ENCODE measurements at places on chromosomes 4 and X. TPM values are rescaled to one million over a fixed set of nuclear protein-coding genes. Genes with fewer than 3 reads are reported as not detected.
A peak's percentile ranks its signal among the peaks of the same experiment; 100 is the strongest.

- no peak overlapping the region for H3K4me3 ChIP-seq
- H3K4me1 ChIP-seq = no peaks in the 10 kb centered on the region
- no peaks in the 10 kb centered on the region for H3K27me3 ChIP-seq
- no peaks in the 10 kb centered on the region for H3K36me3 ChIP-seq
These were observed 56.7 kb upstream of the RASSF6 start for GRCh38 chr4:73676861-73677323.

DNA sequence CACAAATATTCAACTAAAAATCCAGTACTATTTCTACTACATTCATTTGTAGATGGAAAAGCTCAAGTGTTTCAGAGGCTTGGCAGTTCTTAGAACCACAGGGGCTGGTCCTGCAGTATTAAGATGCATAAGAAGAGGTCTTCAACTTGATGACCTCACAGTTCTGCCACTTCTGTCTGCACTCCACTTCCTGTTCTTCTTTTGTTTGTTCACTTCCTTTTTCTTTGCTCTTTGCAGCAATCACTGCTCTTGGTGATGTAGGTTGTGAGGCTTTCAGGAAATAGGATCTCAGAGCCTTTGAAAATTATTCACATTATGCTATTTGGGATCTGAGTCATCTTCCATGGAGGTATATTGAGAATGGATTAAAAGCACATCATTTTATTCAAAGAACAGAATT is 602.0 kb upstream of the CPEB2 start:
- H3K4me3 ChIP-seq = no peak overlapping the region
- no peaks in the 10 kb centered on the region for H3K27me3 ChIP-seq
- no peaks in the 10 kb centered on the region for H3K36me3 ChIP-seq
- DNase-seq = no peak
- H3K27ac ChIP-seq = no peak overlapping the region

DNA sequence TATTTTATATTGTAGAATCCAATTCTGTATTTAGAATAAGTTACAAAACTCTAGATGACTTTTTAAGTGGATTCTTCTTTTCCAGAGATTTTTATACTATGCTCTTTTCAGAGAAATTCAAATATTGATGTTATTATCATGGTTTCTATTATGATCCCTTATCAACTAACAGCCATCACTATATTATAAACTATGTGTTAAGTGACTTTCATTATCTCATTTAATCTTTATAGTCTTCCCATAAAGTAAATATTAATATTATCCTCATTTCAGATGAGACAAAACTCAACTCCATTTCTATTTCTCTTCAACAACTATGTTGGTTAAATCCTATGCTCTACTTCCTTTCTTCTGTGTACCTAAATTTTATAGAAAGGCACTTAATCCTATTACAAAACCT is 132.6 kb downstream of the ANKRD50 start:
- H3K27me3 ChIP-seq = no peaks in the 10 kb centered on the region
- no peaks in the 10 kb centered on the region for H3K4me1 ChIP-seq
- DNase-seq = no peak
- H3K27ac ChIP-seq = no peak overlapping the region
- no peak overlapping the region for H3K4me3 ChIP-seq

DNA sequence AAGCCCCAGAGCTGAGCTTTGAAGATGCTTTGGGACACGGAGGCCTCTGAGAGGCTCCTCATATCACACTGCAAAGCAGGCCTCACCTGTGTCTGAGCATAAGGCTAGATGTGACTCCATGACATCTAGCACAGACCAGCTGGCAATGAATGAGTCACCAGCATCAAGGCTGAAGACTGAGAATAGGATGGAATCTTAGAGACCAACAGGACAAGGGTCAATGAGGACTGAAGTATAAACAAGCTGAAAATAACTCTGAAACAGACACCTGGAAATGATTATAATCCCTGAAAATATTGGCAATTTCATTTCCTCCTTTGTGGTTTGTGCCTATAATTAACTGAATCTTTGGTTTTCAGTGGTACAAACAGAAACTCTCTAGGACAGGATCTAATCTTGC is 87.1 kb upstream of the PRPS1 start:
- no peaks in the 10 kb centered on the region for H3K27me3 ChIP-seq
- H3K27ac ChIP-seq = no peak overlapping the region
- no peak overlapping the region for H3K4me3 ChIP-seq
- no peaks in the 10 kb centered on the region for H3K36me3 ChIP-seq

DNA sequence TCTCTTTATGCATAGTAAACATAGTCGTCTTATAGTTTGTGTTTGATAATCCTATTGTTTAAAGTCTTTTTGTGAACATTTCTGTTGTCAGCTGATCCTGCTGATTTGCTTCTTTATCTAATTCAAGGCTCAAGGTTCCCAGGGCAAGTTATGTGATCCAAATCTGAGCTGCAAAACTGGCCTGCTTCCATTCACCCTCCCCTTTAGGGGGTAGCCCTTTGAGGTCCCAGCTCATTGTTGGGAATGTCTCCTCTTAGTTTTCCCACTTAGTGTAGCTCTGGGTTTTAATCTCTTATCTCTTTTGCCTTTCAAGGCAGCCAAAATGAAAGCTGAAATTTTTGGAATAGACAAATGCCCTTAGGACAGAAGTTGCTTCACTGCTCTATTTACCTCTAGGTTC is 40.2 kb upstream of the MAGED1 start:
- H3K27me3 ChIP-seq = no peaks in the 10 kb centered on the region
- no peak overlapping the region for H3K4me3 ChIP-seq
- DNase-seq = no peak
- H3K27ac ChIP-seq = no peak overlapping the region

GRCh38 chr4:165124488-165124887 is 11.8 kb upstream of the TMEM192 start:
- no peaks in the 10 kb centered on the region for H3K36me3 ChIP-seq
- H3K27ac ChIP-seq = no peak overlapping the region
- H3K4me3 ChIP-seq = no peak overlapping the region
- no peaks in the 10 kb centered on the region for H3K4me1 ChIP-seq
- H3K27me3 ChIP-seq = peaks cover 10% of the 10 kb centered on the region

DNA sequence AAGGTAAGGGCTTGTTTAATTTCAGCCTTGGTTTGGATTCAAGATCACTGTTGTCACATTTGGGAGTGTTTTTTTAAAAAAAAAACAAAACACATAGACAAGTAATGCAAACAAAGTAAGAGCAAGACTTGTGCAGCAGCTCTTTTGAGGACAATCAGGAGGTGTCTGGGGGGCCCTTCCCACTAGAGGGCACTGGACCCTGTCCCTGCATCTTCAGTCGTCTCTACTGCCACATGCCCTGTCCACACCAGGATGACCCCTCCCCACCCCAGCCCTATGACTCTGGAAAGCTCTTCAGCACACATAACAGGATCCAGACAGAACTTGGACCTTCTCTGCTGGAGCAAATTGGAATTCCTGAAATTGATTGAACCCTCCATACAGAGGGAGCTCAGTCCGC is 71.0 kb downstream of the USP46 start:
- no peak for DNase-seq
- no peak overlapping the region for H3K27ac ChIP-seq
- H3K4me3 ChIP-seq = no peak overlapping the region
- H3K4me1 ChIP-seq = peaks cover 2% of the 10 kb centered on the region

GRCh38 chr4:188452097-188452496 is 312.9 kb downstream of the TRIML1 start:
- H3K36me3 ChIP-seq = no peaks in the 10 kb centered on the region
- H3K27me3 ChIP-seq = no peaks in the 10 kb centered on the region
- no peak overlapping the region for H3K27ac ChIP-seq
- DNase-seq = no peak

DNA sequence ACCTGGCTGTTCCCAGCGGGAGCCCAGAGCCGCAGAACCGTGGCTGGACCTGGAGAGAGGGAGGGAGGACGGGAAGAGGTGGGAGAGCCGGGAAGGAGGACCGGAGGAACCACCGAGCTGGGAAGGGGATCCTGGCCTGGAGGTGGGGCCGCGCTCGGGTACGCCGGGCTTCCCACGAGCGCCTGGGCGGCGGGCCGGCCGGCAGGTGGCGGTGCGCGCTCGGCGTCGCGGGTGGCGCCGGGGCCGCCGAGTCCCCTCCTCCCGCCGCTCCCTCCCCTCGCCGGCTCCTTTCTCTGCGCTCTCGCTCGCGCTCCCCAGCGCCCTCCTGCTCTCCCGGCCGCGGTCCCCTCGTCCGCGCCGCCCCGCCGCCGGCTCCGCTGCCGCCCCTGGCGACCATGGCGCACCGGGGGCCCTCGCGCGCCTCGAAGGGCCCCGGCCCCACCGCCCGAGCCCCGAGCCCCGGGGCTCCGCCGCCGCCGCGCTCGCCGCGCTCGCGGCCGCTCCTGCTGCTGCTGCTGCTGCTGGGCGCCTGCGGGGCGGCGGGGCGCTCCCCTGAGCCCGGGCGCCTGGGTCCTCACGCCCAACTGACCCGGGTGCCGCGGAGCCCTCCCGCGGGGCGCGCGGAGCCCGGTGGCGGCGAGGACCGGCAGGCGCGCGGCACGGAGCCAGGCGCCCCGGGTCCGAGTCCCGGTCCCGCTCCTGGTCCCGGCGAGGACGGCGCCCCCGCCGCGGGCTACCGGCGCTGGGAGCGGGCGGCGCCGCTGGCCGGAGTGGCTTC is at the start of gene SORCS2:
Gene SORCS2 (plus strand): TSS at position 287 of the 778 bp plus-strand sequence.
- H3K4me3 ChIP-seq = peak within 1 kb of the TSS; percentile 69
- peaks cover 77% of the 10 kb centered on the region for H3K27me3 ChIP-seq
- peak; percentile 72 for DNase-seq

- no peak overlapping the region for H3K4me3 ChIP-seq
- no peak overlapping the region for H3K27ac ChIP-seq
- H3K4me1 ChIP-seq = peaks cover 5% of the 10 kb centered on the region
- no peaks in the 10 kb centered on the region for H3K27me3 ChIP-seq
- H3K36me3 ChIP-seq = no peaks in the 10 kb centered on the region
These were observed 999.5 kb upstream of the PABPC4L start for GRCh38 chr4:135201081-135201480.

GRCh38 chr4:62455871-62456270 is 1255.7 kb downstream of the ADGRL3 start:
- no peak for DNase-seq
- H3K27ac ChIP-seq = no peak overlapping the region
- no peak overlapping the region for H3K4me3 ChIP-seq
- H3K4me1 ChIP-seq = peaks cover 1% of the 10 kb centered on the region

- no peak overlapping the region for H3K27ac ChIP-seq
- no peaks in the 10 kb centered on the region for H3K36me3 ChIP-seq
- no peak overlapping the region for H3K4me3 ChIP-seq
- no peak for DNase-seq
- H3K4me1 ChIP-seq = peaks cover 10% of the 10 kb centered on the region
- no peaks in the 10 kb centered on the region for H3K27me3 ChIP-seq
These were observed 119.0 kb downstream of the CFAP299 start for GRCh38 chr4:80454556-80454955.

DNA sequence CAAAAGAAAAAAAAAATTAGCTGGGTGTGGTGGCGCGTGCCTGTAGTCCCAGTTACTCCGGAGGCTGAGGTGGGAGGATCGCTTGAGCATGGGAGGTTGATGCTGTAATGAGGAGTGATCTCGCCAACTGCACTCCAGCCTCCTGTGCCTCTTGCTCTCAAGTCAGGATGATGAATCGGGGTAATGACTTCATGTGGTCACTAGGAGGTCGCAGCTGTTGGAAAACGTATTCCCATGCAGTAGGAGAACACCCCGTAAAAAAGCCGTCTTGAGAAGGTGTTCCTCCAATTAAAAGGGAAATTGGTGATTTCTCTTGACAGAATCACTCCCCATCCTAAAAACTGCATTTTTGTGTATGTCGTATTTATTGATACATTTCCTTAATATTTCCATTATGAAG is 2.2 kb downstream of the CCNB3 start:
- H3K36me3 ChIP-seq = no peaks in the 10 kb centered on the region
- H3K27me3 ChIP-seq = no peaks in the 10 kb centered on the region
- no peak overlapping the region for H3K27ac ChIP-seq
- no peak for DNase-seq

GRCh38 chr4:151458148-151458547 is 49.2 kb downstream of the FHIP1A start:
- no peak for DNase-seq
- no peaks in the 10 kb centered on the region for H3K27me3 ChIP-seq
- H3K36me3 ChIP-seq = no peaks in the 10 kb centered on the region

DNA sequence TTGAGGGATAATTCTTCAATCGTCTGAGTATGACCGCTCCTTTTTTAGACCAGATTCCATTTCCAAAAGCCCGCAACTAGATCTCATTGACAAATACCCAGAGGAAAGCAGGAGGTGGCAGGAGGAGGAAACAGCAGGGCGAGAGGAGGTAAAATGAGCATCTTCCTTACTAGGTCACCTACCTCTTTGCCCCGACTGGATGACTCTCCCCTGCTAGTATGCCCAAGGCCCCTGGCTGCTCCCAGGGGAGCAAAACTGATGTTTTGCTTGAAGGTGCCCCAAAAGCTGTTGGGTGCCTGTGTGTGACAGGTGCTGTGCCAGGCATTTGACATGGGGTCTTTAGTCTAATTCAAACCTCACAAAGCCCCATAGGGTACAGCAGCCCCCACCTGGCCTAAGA is 48.9 kb downstream of the C4orf50 start:
- H3K27ac ChIP-seq = no peak overlapping the region
- H3K4me1 ChIP-seq = no peaks in the 10 kb centered on the region
- no peak for DNase-seq
- no peaks in the 10 kb centered on the region for H3K36me3 ChIP-seq
- no peak overlapping the region for H3K4me3 ChIP-seq
- H3K27me3 ChIP-seq = peaks cover 36% of the 10 kb centered on the region

DNA sequence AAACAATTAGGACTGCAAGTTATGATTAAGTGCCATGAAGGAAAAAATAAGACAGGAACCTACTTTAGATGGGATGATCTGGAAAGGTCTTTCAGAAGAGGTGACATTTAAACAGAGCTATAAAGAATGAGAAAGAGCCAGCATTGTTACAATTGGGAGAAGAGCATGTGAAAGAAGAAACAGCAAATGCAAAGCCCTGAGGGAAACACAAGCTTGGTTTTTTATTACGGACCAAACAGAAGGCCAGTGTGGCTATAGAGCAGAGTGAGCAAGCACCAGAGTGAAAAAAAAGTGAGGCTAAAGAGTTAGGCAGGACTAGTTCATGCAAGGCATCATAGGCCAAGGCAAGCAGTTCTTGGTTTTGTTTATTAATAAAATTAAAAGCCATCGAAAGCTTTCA is 175.6 kb downstream of the RBMX2 start:
- H3K27me3 ChIP-seq = peaks cover 23% of the 10 kb centered on the region
- H3K36me3 ChIP-seq = no peaks in the 10 kb centered on the region
- no peak overlapping the region for H3K27ac ChIP-seq
- no peak for DNase-seq
- H3K4me1 ChIP-seq = no peaks in the 10 kb centered on the region
- H3K4me3 ChIP-seq = no peak overlapping the region

GABRE gene
- 190 TPM for total RNA-seq

SLIT2 gene
- 168 TPM for total RNA-seq

FDCSP gene
- 0.75 TPM for total RNA-seq

RNF128 gene
- total RNA-seq = 0.43 TPM

MAGEB10 gene
- not detected for total RNA-seq

NKX3-2 gene
- 1.3 TPM for total RNA-seq

LIMCH1 gene
- total RNA-seq = 65.2 TPM

Measured in mesothelial cell of epicardium (in vitro differentiated cells).